ENCODE measurements at places on chromosomes 11 and 22.
A peak's percentile ranks its signal among the peaks of the same experiment; 100 is the strongest.

GRCh38 chr11:10567446-10567845, 1.0 kb downstream of the LYVE1 start:
- no peak for DNase-seq

- no peak for DNase-seq
Observed at GRCh38 chr11:126090452-126090851, 27.8 kb upstream of the CDON start.

- DNase-seq, result no peak
Observed at GRCh38 chr22:30538280-30538679, 8.3 kb downstream of the SEC14L6 start.

- no peak for DNase-seq
Observed at GRCh38 chr22:44382116-44383038, 69.6 kb upstream of the SHISAL1 start.

DNA sequence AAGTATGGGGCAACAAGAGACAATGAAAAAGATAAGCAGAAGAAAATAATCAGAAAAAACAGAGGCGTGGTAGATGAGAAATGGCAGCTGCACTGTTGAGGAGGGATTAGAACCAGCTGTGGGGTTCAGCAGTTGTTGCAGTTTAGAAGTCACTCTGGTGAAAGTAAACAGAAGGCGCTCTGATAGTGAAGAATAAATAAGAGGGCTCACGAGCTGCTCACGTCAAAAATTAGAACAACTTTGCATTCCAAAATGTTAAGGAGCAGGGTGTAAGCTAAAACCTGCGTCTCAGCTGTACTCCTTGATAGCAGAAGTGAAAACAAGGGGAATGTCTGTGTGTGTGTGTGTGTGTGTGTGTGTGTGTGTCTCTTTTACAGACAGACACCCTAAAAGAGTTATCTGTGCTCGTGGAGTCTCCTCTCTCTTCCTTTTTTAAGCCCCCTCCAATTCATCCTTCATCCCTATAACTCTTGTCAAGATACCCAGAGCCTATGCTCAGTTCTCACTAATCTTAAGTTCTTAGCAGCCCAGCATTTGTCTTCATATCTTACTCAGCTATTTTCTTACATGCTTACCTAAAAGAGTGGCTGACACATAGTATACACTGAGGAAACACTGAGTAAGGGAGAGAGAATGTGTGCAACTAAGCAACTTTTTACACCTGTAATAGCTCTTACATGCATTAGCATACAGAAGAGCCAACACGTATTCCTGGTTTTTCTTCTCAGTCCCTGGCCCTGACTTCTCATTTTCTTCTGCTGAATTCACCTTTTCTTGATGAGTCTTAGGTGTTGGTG, 8.9 kb downstream of the TTC17 start:
- no peak for DNase-seq

GRCh38 chr22:43005106-43005505, 9.8 kb downstream of the PACSIN2 start:
- no peak for DNase-seq

DNA sequence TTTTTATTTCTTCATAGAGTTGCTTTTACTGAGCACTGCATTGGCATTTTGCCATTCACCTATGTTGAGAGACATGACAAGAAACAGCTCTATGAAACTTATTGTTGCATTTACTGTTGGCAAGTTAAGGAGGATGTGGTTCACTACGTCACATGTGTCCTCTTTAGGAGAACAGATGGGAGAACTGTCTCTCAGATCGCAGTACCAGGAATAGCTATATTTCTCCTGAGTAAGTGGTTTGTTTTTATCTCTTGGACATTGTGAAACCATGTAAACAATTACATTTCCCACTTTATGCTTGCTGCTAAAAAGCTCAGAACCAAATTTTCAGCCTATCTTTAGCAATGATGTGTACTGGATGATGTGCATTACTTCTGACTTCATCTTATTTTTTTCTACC, 34.8 kb upstream of the PSMA1 start:
- DNase-seq, result peak; percentile 46

DNA sequence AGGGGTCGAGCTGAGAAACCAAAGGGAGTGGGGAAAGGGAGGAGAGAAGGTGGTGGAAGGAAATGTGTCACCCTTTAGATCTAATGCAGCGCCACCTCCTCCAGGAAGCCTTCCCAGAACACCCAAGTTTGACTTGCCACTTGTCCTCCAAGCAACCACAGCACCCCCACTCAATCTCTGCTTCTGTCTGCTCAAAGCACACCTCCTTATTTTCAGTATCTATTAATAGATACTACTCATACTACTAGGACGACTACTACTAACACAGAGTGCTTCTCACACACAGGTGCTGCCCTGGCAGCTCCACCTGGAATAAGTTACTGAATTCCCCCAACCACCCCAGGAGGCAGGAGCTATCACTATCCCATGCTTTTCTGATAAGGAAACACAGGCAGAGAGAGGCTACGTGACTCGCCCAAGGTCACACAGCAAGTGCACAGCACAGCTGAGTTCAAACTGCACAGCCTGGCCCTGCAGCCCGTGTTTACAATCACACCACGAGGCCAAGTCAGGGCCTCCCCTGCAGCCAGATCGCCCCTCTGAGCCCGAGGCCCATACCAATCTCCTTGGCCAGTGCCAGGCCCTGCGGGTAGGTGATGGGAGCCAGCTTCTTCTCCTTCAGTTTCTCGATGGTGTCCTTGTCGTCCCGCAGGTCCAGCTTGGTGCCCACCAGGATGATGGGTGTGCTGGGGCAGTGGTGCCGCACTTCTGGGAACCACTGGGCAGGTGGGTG, 13.2 kb downstream of the RAC2 start:
- no peak for DNase-seq

DNA sequence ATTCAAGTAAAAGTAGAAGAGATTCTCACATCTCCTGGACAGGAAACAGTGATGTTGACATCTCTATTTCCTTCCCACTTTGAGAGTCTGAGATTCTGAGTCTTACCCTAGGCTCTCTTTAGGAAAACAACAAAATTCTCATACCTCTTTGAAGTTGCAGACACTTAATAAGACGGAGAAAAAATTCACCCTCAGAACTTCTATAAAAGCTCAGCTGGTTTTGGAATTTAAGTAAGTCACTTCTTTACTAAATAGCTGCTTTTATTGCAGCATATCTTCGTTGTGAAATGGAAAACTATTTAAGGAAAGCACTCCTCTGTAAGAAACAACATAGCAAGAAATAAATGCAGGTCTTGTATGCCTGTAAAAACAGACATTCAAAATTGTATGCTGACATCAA, 79.1 kb downstream of the MSANTD4 start:
- DNase-seq, result no peak

DNA sequence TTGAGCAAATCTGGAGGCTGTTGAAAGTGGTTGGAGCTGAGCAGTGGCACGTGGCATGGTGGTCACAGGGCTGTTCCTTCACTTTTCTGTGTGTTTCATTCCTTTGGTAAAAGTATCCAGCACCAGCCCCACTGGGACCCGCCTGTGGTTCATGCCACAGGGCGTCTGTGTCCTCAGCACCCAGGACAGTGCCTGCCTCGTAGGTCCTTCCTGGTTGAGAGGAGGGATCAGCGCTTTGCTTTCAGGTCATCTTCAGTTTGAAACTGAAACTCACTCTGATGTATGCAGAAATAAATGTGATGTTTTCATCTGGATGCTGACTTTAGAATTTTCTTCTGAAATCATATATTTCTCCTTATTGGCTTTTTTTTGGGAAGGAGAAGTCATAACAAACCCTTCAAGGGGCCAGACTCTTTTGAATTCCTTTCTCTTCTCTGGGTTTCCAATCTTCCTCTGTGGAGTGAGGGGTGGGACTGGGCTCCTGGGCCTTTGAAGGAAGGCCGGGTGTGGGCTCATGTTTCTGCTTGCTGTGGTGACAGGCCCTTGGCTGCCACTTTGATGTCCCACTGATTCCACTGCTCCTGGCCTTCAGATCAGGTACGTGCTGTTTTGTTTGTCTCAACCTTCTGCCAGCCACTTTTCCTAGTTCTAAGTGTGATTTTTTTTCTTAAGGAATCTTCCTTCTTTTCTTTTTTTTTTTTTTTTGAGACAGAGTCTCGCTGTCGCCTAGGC, 26.2 kb downstream of the TBC1D22A start:
- DNase-seq, result no peak

- no peak for DNase-seq
Observed at GRCh38 chr22:26857169-26857568, 199.8 kb downstream of the MIAT start.

- no peak for DNase-seq
Observed at GRCh38 chr11:126662035-126662790, 306.7 kb downstream of the ST3GAL4 start.

GRCh38 chr11:70612459-70613141, 214.3 kb downstream of the CTTN start:
- DNase-seq, result no peak

GRCh38 chr11:820655-821511, 2.2 kb downstream of the PNPLA2 start:
- DNase-seq, result no peak

GRCh38 chr11:66002648-66003225, 434 bp downstream of the BANF1 start:
- no peak for DNase-seq

GRCh38 chr11:131476266-131476665, 105.9 kb downstream of the NTM start:
- DNase-seq, result no peak

DNA sequence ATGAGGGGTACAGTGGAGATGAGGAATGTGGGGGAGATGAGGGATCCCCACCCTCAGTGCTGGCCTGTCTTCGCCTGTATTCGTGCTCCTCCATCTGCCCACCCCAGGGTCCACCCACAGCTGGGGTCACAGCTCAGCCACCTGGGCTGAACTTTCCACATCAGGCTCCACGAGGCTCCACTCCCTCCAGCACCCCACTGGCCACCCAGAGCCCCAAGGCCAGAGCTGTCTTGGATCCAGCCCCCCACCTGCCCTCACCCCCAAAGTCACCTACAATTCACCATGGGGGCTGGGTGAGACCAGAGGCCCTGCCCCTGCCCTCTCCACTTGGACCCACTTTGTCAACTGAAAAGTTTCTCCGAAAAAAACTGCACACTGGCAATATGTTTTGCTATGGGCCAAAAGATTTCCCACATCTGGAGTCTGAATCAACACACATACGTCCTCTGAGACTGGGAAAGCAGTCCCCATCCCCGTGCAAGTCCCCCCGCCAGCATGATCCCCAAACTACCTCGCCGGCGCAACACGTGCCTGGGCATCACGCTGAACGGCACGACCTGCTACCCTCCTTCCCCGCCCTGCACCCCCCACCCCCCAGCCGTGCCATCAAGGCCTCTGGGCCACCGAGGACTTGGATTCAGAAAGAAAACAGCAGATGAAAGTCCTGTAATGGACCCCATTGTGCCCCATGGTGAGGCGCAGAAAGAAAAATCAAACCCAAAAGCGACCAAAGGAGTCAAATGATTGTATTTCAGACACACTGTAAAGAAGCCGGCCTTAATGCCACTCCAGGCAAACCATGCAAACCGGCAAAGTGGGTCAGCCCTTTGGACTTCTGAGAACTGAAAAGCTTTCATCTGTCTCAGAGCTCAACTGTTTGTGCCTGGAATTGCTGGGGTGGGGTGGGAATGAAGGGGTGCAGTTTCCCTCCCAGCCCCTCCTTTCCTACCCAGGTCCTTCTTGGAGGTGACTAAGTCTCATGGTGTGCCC, 16.5 kb upstream of the GAL start:
- no peak for DNase-seq

DNA sequence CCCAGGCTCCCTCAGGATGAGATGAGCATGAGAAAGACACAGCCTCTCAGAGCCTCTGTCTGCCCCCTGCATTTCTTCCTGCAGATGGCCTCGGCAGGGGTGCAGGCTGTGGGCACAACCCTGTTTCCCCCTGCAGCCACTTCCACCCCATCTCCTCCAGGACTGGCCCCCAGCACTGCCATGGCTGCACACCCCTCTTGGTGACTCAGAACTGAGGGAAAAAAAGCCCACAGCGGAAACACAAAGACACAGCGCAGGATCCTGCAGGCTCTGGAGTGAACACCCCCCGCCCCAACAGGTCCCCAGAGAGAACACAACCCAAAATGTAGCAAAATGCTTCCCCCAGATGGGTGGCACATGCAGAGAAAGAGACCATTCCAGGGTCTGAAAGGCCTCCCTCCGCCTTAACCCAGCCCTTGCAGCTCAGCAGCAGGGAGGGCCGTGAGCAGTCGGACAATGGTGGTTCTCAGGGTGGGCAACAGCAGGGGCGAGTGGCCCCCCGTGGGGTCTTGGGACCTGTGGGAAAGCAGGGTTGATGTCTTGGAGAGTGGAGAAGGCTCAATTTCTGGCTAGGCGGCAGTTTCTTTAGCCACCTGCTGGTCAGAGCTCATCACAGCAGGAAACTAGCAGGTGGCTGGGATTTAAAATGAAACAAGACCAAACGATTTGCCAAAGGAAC, 8.0 kb downstream of the TUBGCP6 start:
- no peak for DNase-seq

DNA sequence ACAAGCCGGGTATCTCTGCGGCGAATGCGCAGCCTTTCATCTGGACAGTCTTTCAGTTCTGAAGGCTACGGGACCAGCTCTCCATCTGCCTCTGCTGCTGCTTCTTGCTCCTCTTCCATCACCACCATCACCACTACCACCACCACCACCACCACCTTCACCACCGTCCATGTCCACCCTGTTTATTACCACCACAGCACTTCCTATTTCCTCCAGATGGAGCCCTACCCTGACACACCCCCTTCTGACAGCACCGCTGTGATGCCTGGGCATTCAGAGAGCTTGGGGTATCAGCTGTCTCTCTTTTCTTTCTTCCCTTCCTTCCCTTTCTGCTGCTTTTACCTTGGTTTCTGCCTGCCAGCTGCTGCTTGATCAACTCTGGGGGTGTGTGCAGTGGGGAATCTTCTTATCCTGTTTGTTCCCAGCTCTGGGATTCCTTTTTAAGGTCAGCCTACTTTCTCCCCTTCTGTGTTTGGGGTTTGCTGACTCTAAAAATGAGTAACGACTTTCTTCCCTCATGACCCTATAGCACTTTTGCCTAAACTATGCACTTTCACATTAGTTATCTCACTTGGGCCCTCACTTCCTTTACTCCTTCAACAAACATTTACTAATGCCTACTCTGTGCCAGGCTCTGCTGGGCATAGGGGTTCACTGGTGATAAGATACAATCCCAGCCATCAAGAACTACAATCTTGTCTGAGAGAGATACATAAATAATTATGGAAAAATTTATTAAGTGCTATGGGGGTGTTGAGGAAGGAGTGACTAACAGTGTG, 7.8 kb upstream of the RRM1 start:
- peak; percentile 27 for DNase-seq

- no peak for DNase-seq
Observed at GRCh38 chr11:57310630-57311086, 14.1 kb downstream of the TNKS1BP1 start.

- no peak for DNase-seq
Observed at GRCh38 chr11:123573286-123573685, 81.1 kb downstream of the SCN3B start.

- no peak for DNase-seq
Observed at GRCh38 chr11:106642331-106642730, 375.9 kb downstream of the GUCY1A2 start.

DNA sequence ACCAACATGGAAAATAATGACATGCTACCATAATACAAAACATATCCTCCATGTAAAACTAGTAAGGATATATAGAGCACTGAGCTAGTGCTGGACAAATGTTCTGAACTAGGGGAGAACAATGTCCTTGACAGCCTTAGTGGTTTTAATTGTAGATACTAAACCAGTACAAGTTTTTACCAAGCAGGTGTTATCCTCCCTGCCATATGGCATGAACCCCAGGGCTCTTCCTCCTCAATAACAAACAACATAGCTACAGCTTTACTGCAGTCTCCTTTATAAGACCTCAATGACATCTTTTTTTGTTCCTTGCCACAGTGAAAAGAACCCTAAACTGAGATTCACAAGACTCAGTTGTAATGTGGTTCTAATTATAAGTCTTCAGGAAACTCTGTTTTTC, 70.2 kb upstream of the GDPD4 start:
- DNase-seq, result no peak
